ENCODE measurements at places on chromosomes 7 and 10. TPM values are rescaled to one million over a fixed set of nuclear protein-coding genes. Genes with fewer than 3 reads are reported as not detected.

The GJD4 gene
- not detected for total RNA-seq

The TCERG1L gene
- total RNA-seq: not detected

The COL17A1 gene
- not detected for total RNA-seq

The FZD1 gene
- total RNA-seq: 5.2 TPM

The MEOX2 gene
- not detected for total RNA-seq

The GPR15LG gene
- not detected for total RNA-seq

The TLX1 gene
- not detected for total RNA-seq

The FAM13C gene
- total RNA-seq: not detected

All from Caki2 (cell line).